Cardiac septum (tissue), 1 donor: ENCODE measurements at places on chromosomes 1 and 21. TPM values are rescaled to one million over a fixed set of nuclear protein-coding genes. Genes with fewer than 3 reads are reported as not detected.

GRCh38 chr1:209988706-209989105 is 50.7 kb downstream of the SYT14 start:
- no peak for DNase-seq

The GJA5 gene
- 9.9 TPM for total RNA-seq

The AMY1C gene
- total RNA-seq, result not detected

DNA sequence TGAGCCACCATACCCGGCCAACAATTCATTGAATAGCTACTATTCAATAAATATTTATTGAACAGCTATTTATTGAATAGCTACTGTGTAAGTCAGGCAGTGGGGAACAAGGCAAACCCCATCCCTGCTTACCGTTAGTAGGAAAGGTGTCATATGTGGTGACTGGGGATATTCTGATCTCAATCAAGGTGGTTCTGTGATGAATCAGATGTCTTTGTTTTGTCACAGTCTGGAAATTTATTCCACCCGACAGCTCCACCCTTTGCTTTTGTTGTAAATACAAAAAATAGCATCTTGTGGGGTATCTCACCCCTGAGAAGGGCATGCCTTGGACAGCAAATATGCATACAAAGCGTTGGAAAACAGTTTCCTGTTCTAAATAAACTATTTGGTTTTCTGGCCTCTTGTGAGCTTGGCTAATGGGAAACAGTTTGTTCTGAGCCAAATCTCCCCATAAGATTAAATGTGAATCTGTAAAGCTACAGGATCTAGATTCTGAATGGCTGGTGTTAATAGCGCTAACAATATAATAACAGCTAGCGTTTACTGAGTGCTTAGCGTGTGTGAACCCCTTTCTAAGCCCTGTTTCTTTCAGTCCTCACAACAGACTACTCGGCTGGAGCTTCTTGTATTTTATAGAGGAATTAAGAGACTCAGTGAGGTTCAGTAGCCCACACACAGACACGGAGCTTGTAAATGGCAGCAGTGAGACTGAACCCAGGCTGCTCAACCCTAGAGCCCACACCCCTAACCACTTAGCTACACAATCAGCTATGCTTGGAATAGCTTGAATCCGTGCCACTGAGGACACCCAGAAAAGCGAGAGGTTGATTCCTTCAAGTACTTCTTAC is 5.5 kb downstream of the PDPN start:
- no peak for DNase-seq
